IPS DF 6.9 (cell line): ENCODE measurements at places on chromosomes 1 and 21.

DNA sequence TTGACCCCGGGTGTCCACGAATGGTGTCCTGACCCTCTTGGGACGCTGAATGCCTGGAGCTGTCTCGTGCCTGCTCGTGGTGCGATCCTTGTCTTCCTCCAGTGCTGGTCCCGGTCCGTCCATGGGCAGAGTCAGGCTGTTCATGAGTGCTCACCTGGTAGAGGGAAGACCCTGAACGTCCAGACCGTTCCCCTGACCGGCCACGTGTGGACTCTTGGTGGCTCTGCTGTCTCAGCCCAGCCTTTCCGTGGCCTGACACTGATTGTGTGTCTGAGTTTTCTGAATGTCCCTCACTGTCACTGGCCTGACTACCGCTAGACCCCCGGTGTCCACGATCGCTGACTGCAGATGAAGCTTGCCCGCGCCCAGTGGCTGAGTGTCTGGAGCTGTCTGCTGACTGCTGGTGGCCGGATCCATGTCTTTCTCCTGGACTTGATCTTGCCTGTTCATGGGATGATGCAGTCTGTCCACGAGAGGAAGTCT is 11.7 kb downstream of the FLG start:
- DNase-seq, result no peak

GRCh38 chr1:23118957-23119792 is 49.5 kb downstream of the LUZP1 start:
- DNase-seq, result no peak

DNA sequence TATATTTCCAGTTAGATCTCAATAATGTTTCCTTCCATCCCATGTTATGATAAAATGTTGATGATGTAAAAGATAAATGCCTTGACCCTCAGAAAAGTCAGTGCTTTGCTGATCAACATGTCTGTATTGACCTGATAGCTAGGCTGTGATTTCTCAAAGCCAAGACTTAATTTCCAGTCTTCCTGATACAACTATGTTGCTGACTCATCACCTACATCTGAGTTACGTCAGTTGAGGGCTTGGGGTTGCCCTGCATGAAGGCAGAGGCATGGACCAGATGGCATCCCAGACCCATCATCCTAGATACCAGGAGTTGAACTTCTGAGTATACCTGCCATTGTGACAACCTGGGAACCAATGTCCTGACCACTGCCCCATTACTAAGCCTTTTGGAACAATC is 4.8 kb downstream of the LCE1D start:
- DNase-seq, result no peak

DNA sequence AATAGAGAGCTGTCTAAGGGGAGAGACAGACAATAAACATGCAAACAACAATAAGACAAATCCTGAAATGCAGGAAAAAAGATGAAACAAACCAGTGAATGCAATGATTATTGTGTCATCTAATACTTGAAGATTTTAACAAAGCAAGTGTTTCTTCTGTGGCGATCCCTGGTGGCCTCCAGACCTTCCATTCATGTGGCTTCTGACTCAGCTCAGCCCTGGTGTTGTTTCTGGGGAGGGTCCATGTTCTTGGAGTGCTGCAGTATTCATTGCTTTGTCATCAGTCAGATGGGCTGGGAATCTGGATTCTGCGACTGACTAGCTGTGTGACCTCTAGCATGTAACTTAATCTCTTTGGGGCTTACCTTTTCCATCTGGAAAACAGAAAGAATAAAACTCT is 1.5 kb upstream of the C2CD4D start:
- no peak for DNase-seq

GRCh38 chr1:240711020-240711419 is 99.1 kb upstream of the GREM2 start:
- no peak for DNase-seq

DNA sequence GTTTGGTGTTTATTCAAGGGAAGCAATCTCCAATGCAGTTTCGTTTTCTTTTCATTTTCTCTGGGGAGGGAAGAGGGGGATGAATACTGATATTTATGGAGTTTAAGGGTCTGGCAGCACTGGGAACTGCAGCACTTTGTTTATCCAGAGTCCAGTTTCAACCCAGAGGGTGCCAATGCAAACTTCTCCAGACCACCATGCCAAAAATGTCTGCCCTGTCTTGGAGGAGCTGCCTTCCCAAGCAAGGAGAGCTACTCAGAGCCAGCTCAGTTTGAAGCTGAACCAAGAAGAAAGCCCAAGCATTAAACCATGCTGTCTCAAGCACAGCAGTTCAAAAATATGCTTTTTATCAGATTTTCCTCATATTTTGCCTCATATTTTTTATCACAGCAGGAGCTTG is 589.7 kb downstream of the LMO4 start:
- DNase-seq, result no peak

- DNase-seq, result no peak
Observed at GRCh38 chr1:30321246-30321910, 402.0 kb downstream of the MATN1 start.

DNA sequence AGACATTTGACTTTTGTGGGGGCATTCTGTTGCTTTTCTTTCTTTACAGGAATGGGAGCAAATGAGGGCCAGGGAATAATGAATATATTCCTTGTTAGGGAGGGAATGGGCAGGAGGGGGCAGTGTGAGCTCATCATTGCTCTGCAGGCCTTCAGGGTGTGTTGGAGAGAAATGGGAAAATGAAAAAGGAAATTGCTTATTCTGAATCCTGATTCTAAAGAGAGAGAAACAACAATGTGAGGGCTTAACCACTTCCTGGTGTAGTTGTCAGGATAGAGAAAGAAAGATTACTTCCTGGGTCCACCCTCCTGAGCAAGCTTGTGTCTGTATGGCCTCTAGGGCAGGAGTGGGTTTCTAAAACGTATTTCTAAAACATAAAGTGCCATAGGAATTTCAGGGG is 28.3 kb downstream of the VANGL2 start:
- no peak for DNase-seq

- DNase-seq, result no peak
Observed at GRCh38 chr1:4084896-4085295, 184.8 kb upstream of the C1orf174 start.
